NCI-H226 (cell line): ENCODE measurements at places on chromosomes 5 and 9.

DNA sequence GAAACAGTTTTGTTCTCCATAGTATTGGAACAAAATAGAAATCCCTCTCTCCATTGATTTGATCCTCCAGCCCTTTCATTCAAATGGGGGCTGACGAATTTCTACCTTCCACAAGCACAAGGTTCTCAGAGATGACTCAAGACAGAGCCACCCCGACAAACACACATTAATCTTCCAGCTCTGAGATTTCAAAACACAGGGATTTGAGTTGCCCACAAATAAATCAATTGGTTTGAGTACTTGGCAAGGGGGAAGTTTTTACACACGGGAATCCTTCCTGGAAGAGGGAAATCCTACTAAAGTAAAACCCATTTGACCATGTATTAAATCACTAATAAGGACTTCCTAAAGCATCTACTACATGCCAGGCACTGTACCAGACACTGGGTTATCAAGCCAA is 5.4 kb downstream of the ADRA1B start:
- no peak for DNase-seq

GRCh38 chr5:158054223-158055110 is 195.5 kb upstream of the CLINT1 start:
- DNase-seq = peak; percentile 58

- no peak for DNase-seq
Observed at GRCh38 chr5:179866241-179867078, 7.8 kb upstream of the MRNIP start.

- no peak for DNase-seq
Observed at GRCh38 chr9:76200745-76201144, 193.5 kb downstream of the RFK start.

DNA sequence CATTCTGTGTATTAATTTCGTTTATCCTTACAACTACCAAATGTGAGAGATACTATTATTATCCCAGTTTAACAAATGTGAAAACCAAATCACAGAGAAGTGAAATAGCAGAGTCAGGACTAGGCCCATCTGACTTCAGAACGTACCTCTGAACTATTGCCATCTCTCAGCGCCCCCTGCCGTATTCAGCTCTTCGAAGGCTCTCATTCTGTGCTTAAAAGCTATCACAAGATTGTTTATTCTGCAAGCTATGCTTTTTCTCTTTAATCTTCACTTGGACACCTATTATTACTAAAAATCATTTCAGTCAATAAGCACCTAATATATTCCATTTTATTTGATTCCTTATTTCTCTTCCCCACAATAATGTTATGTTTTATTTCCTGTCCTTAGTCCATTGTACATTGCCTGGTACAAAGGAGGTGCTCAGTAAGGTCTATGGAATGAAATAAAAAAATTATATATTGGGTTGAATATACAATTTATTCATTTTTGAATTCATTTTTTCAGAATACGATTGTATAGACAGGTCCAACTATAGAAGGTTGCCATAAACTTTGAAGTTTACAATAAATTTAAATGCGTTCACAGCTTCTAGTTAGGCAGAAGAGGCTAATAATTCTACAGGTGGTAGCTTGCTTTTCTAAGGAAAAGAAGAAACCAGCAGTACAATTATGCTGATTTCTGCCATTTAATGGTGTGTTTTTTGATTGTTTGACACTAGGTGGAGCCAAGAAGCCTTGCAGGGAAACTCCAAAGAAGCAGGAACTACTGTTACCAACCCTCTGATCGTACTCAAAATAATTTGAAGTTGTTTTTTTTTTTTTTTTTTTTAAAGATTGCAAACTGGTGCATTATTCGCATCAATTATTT is 202.2 kb upstream of the DMRTA1 start:
- peak; percentile 26 for DNase-seq

GRCh38 chr9:112299514-112299913 is 33.9 kb downstream of the PTBP3 start:
- peak; percentile 54 for DNase-seq

GRCh38 chr9:22148528-22148875 is 139.4 kb upstream of the CDKN2B start:
- no peak for DNase-seq

- DNase-seq = peak; percentile 16
Observed at GRCh38 chr9:37283730-37284325, 138.7 kb upstream of the GRHPR start.

GRCh38 chr9:75964427-75964826 is 74.0 kb downstream of the PCSK5 start:
- DNase-seq = peak; percentile 2

GRCh38 chr9:125887172-125887571 is 140.0 kb downstream of the PBX3 start:
- DNase-seq = no peak

DNA sequence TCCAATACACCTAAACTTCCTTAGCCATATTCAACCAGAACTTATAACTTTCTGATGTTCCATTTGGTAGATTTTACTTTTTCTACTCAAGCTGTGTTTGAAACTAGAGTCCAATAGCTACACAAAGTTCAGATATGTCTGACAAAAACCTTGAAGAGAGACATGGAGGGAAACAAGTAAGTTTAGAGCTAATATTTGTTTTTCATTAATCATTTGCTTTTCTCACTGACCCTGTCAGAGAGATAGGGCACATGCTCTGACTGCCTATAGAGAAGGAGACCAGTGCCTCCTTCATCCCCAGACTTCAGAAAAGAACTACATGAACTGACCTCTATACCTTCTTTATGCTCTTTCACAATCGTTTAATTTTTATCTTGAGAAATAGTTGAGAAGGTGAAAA is 157.0 kb upstream of the PPP1R2B start:
- DNase-seq = no peak

- DNase-seq = no peak
Observed at GRCh38 chr9:4423207-4423610, 67.1 kb upstream of the SLC1A1 start.

DNA sequence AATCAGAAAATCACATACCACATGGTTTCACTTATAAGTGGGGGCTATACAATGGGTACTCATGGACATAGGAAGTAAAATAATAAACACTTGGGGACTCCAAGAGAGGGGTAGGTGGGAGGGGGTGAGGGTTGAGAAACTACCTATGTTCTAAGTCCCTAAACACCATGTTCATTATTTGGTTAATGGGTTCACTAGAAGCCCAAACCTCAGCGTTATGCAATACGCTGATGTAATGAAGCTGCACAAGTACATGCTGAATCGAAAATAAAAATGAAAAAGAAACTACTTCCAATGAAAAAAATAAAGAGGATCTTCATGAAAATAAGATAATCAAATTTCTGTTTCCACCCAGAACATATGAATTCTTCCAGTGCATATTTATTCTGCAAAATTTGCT is 208.5 kb downstream of the TMEM161B start:
- no peak for DNase-seq

- DNase-seq = no peak
Observed at GRCh38 chr5:43416803-43417394, 4.7 kb upstream of the CCL28 start.

- DNase-seq = peak; percentile 33
Observed at GRCh38 chr5:66307647-66308241, 163.6 kb downstream of the SREK1 start.

DNA sequence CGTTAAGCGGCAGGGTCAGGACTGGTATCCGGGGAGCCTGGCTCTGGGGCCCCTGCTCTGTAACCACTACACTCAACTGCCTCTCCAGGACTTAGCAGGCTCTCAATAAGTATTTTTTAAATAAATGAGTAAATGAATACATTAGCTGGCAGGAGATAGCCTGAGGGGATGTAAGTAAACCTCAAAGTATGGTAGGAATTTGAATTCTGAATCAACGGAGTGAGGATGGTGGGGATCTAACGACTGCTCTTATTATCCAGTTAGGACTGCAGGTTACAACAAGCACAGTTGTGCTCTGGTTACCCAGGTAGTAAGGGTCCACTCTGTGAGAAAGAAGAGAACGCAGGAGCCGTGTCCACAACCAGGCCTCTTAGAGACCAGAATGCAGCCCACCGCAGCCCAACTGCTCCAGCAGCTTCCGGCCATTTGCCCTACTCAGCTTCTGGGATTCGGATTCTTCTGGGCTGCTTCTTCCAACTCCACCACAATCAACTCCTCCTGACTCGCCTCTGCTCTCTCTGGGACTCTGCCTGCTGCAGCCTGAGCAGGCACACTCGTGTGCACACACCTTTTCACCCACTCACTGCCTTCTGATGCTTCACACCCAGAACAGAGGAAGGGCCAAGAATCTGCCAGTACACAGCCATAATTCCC is 52.6 kb downstream of the MED27 start:
- peak; percentile 82 for DNase-seq

- DNase-seq = no peak
Observed at GRCh38 chr9:114486205-114486963, 18.9 kb downstream of the WHRN start.

DNA sequence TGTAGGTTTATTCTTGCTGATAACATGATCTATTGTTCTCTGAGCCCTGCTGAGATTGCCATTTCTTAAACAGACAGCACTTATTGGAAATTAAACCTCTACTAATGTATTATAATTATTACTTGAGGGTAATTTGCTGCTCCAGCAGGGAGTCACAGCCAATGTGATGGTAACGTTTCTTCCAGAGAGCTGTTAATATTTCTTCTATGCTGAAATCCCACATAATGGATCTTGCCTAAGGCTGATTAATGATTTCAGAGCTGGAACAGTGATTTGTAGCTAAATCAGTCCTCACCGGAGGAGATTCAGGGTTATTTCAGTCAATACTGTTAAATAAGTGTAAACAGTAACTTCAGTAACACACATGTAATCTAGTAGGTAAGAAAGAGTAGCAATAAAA is 170.1 kb downstream of the CDH12 start:
- DNase-seq = no peak

- DNase-seq = peak; percentile 34
Observed at GRCh38 chr5:97181856-97182545, 1.0 kb downstream of the RIOK2 start.

GRCh38 chr9:100108559-100108958 is 9.5 kb downstream of the INVS start:
- no peak for DNase-seq

DNA sequence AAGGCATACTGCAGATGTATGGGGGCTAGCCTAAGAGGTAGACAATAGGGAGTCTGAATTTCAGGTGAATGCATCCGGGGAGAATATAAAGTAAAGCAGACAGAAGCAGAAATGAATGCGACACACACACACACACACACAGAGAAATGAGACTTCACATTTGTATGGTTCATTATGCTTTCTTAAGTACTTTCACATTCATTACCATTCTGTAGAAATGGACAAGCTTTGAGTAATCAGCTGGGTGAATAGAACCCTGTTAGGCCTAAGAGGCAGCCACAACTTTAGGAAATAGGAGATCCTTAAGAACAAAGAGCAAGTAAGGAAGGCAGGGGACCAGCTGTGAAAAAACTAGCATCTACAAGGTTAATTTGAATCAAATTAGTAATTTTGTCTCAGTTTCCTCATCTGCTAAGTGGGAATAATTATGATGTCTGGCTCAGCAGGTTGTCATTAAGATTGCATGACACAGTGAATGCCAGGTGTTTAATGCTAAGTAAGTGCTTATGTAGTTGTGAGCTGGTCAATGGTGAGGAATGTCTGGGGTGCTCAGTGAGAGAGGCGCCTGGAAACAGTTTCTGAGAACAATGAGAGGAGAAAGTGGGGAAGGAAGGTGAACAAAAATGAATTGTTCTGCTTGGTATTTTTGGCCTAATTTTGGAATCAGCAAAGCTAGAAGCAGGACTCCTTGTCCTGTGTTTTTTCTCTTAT is 265.8 kb upstream of the CLINT1 start:
- DNase-seq = no peak

GRCh38 chr5:98977723-98978122 is 48.9 kb upstream of the CHD1 start:
- no peak for DNase-seq

GRCh38 chr5:145500710-145501109 is 334.4 kb downstream of the PRELID2 start:
- no peak for DNase-seq

GRCh38 chr5:116498503-116499048 is 76.0 kb downstream of the SEMA6A start:
- no peak for DNase-seq

DNA sequence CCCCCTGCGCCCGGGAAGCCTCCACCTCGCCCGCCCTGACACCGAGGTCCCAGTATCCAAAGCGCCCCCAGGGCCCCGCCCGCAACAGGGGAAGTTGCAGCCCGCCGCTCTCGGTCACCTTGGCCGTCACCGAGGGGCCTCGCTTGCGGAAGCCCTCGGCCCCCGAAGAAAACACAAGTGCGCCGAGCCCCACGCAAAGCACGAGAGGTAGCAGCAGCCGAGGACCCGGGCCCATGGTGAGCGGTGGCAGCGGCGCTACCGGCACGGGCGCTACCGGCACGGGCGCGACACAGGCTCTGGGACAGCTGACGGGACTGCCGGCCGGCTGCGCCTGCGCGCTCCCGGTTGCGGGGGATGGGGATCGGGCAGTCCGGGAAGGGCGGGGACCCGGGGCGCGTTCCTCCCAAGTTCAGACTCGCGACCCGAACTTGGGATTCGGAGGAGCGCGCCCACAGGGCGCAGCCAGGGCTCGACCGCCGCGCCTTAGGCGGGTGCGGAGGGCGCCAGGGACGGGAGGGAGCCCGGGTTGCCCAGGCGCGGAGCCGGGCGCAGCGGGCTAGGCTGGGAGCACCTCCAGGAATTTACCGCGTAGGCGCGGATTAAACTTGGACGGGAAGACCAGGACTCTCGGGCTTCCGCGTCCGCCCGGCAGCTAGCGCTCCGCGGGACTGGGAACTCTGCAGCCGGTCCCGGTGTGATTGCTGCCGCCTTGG is at the start of gene PPIC:
PPIC (minus strand) TSS at position 335 of the 713 bp plus-strand sequence; CDS start at position 235, 100 bp downstream.
- peak; percentile 64 for DNase-seq

DNA sequence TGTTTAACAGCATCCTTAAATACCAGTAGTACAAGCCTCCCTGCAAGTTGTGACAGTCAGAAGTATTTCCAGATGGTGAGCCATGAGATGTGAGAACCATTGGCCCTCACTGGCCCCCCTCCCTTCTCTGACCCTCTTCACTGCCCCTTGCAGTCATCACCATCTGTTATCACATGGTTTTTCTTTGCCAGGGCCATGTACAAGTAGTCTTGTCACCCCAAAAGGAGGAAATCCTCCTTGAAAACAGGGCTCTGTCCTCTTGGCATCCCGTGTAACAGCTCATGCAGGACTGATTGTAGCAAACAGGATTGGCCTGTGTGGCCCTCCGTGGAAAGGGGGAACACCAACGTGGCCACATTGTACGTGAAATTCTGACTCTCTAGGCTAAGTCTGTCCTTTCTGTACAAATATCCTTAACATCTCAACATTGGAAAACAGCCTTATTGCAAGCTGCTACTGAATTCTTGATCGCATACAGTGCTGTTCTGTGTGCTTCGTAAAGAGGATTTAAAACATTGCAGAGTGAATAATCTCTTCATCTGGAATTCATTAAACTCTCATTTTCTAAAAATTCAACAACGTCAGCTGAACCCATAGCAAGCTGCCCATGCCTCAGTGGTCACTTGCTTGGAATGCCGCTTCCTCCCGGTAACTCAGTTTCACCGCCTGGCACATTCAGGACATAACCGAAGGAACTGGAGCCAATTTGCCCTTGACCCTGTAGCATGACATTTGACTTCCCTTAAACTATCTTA is 171.7 kb downstream of the ATPSCKMT start:
- no peak for DNase-seq

- peak; percentile 80 for DNase-seq
Observed at GRCh38 chr9:86494644-86495111, 140.5 kb upstream of the TUT7 start.

GRCh38 chr9:123000371-123001068 is 32.9 kb upstream of the GPR21 start:
- no peak for DNase-seq

GRCh38 chr9:119185298-119185697 is 183.9 kb downstream of the BRINP1 start:
- DNase-seq = no peak

- peak; percentile 45 for DNase-seq
Observed at GRCh38 chr9:13266167-13266566, 13.3 kb downstream of the MPDZ start.
